Renal cortical epithelial cell (primary cell): ENCODE measurements at places on chromosomes 11 and 22. TPM values are rescaled to one million over a fixed set of nuclear protein-coding genes. Genes with fewer than 3 reads are reported as not detected.

- peak; percentile 31 for DNase-seq
Measured at GRCh38 chr22:46108564-46109473, 41.5 kb upstream of the PPARA start.

Gene MIOX
- 0.10 and 1.7 TPM in 2 replicates for total RNA-seq

DNA sequence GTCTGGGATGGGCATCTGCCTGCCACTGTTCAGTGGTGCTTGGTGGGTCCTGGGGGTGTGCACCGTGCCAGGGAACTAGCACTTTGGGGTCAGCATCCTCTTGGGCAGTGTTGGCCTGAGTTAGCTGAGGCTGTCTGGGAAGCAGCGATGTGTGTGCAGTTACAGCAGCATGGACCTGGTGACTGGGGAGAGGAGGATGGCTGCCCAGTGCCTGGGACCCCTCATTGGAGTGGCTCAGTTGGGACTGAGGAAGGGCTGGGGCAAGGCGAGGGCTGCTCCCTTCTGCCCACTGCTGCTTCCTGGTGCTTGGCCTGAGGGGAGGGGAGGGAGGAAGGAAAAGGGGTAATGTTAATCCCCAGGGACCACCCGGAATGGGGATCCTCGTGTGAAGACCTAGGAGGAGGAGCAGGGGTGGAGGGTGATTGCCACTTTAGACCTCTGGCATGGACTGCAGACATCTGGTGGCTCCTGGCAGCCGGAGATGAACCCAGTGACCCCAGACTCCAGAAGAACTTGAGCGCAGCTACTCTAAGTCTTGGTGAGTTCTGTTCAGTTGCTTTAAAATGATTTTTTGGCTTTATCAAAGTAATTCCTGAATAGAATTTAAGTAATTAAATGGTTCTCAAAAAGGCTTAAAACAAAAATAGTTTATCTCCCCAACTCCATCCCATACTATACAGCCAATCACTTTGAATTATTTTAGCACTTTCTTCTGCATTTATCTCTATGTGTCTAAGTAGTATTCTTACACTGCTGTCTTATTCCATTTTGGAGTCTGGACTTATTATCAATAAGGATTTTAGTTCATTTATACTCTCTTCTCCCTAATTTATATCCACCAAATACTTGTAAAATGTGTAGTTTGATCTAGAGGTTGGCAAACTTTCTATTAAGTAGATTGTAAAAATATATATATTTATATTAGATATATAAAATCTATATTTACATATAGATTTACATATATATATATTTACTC lies 15.4 kb upstream of the TMEM191C start:
- DNase-seq: no peak

GRCh38 chr11:69437001-69437875 lies 44.2 kb upstream of the LINC01488 start:
- peak; percentile 74 for DNase-seq

DNA sequence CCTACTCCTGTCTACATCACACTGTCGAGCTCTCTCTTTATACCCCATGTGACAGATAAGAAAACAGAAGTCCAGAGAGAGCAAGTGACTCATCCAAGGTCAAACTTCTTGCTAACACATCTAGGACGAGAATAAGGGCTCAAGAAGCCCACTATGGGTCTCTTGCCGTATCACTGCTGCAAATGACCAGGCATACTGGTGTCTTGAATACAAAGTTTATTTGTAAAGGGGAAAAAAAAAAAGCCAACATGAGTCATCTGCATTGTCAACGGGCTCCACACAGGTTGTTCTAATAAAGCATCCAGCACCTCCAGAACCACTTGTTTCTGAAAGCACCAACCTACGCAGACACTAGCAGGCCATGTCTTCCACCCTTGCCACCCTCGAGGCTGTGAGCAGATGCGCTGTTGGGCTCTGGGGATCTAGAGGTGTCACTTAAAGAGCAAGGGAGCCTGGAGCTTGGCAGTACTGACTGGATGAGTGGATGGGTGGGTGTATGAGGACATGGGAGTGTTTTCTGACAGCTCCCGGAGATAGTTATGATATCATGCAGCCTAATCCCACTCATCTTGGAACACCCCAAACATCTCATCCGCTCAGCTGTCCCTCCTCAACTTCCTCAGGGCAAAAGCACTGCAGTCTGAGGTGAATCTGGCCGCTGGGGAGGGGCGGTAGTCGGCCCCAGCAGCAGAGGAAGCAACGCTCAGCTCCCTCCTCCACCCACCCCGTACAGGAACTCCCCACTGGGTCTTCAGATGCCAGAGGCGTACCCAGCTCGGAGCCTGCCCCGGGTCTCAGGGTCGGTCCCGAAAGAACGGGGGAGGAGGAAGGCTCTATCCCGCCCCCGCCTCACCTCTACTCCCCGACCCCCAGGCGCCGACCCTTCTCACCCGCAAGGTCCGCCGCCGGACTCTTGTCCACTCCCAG lies 1.0 kb downstream of the SMCO4 start:
- peak; percentile 84 for DNase-seq

- DNase-seq: peak; percentile 99
Measured at GRCh38 chr11:119590651-119591351, 138.2 kb downstream of the NECTIN1 start.

DNA sequence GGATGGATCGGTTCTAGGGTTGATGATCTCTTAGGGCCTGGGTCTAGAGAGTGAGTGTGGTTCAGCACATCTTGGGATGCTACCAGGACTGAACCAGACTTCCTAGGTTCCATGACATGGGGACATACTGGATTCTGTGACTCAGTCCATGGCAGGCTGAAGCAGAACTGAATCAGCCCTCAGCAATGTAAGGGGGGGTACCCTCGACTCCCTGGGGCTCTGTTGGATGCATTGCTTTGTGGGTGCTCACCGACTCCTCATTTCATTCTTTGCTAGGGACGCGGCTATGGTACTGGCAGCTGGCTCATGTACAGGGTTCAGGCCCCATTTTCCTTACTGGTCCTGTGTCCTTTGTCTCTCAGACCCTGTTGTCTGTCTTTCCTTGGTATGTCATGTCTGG lies 733 bp upstream of the GRAMD1B start:
- DNase-seq: no peak

DNA sequence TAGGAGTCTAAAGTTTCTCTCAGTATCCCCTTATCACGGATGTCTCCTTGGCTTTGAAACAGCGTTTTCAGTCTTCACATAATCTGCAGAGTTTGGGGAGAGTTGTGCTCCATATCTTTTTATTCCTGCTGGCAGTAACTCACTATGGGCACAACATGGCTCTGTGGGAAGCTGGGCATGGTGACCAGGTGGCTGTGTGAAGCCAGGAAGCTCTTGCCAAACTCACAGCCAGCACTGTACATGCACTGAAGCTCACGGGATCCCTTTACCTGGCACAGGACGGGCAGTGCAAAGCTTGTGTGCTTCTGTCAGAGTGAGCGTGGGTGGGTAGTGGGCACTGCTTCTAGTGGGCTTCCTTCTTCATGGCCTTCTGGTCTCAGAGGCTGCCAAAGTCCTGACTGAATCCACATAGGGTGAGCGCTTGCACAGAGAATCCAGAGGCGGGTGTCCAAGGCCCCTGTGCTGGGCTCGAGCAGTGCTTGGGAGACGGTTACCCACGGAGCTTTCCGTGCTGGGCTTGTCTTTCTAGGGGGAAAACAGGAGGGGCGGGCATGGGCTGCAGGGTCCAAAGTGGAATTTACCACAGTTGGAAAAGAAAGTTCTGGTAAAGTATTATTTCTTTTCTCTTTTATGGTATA lies 10.8 kb upstream of the KDM4E start:
- DNase-seq: no peak

GRCh38 chr22:42228483-42228882 lies 42.0 kb downstream of the TCF20 start:
- DNase-seq: no peak

DNA sequence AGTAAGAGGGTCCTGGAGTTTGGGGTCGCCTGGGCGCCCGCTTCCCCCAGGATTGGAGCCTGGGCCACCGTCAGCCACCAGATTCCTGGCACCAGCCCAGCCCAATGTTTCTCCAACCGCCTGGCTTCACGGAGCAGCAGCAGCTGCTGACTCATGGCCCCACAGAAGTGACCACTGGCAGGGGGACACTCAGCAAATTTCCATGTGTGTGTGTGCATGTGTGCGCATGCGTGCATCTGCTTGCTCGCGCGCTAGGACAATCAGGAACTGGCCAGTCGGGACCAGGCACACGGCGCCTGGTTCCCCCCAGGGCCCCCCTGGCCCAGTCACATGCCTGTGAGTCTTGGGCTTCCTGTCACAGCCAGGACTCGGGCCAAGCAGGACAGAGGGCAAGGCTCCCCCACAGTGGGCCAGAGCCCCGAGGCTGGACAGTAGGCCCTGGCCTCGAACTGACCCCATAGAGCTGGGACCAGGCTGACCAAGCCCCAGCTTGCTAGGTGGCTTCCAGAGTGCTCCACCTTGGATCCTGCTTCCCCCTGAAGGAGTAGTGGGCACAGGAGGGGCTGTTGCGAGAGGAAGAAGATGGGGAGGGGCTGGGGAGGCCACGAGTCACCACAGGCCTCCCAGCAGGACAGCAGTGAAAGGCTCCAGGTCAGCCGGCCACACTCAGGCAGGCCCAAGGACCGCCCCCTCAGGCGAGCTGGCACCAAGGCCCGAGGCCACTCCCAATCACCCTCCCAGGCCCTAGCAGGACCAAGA lies 3.2 kb downstream of the CTSD start:
- DNase-seq: peak; percentile 93

- no peak for DNase-seq
Measured at GRCh38 chr22:29765905-29766631, 739 bp downstream of the ZMAT5 start.

Gene OR51A4
- not detected in 2 replicates for total RNA-seq

Gene SPDYC
- not detected in 2 replicates for total RNA-seq

- peak; percentile 95 for DNase-seq
Measured at GRCh38 chr11:12864316-12865156, 144.6 kb upstream of the RASSF10 start.

- no peak for DNase-seq
Measured at GRCh38 chr11:126403658-126404057, 48.2 kb downstream of the ST3GAL4 start.

Gene CDC42EP2
- total RNA-seq: 10.9 and 14.1 TPM in 2 replicates

GRCh38 chr11:131121426-131122333 lies 205.4 kb upstream of the SNX19 start:
- DNase-seq: no peak

Gene SCN2B
- 0.35 and 1.2 TPM in 2 replicates for total RNA-seq
